Activated T-cell treated with anti-CD3 and anti-CD28 coated beads for 1 hour (primary cell): ENCODE measurements at places on chromosomes 3 and 15.

DNA sequence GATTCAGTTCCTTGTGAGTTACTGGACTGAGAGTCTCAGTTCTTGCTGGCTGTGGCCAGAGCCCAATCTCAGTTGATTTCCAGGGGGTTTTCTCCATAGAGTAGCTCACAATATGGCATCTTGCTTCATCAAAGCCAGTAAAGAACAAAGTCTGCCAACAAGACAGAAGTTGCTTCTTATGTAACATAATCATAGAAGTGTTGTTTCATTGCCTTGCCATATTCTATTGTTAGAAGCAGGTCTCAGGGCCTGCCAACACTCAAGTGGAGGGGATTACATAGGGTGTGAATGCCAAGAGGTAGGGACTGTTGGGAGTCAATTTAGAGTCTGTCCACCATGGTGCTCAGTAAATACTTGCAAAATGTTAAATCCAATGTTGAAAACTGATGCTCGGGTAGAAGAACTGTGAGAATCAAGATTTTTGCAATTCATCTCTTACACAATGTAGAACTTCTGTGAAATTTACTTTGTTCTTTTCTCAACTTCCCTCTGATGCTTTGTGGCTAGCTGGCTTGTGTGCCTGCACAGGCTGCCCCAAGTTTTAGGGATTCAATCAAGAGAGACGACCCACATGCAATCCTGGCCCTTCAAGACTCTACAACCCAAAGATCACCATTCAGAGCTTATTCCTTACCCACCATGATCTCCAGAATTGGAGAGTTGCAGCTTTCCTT lies 13.3 kb upstream of the PXYLP1 start:
- no peak for DNase-seq

DNA sequence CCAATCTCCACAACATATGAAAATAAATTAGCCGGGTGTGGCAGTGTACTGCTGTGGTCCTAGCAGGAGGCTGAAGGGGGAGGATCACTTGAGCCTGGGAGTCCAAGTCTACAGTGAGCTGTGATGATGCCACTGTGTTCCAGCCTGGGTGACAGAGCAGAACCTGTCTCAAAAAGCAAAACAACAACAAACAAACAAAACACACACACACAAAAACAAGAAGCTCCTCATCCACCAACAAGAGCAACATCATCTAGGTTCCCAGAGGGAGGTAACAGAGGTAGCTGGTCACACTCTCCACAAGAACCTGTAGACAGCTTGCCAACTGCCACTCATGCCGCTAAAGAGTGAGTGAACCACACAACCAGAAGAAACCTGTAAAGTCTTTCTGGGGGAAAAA lies 34.8 kb downstream of the PTPN9 start:
- no peak for DNase-seq

DNA sequence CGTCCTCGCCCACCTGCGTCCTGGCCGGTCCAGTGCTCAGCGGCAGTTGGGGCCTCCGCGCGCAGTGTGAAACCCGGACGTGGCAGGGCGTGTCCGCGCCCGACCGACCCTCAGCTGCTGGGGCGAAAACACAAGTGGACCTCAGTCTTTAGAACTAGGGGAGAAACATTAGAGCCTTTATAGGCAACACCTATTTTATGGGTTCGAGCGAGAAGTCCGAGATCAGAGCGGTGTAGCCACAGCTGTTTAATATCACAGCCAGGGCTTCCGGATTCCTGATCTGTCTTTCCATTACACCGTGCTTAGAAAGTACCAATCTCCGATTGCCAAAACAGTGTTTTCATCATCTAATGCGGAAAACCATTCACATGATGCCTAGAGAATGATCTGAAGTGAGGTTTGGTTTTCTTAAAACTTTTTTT lies 506 bp downstream of the RAD51 start:
- DNase-seq = no peak

DNA sequence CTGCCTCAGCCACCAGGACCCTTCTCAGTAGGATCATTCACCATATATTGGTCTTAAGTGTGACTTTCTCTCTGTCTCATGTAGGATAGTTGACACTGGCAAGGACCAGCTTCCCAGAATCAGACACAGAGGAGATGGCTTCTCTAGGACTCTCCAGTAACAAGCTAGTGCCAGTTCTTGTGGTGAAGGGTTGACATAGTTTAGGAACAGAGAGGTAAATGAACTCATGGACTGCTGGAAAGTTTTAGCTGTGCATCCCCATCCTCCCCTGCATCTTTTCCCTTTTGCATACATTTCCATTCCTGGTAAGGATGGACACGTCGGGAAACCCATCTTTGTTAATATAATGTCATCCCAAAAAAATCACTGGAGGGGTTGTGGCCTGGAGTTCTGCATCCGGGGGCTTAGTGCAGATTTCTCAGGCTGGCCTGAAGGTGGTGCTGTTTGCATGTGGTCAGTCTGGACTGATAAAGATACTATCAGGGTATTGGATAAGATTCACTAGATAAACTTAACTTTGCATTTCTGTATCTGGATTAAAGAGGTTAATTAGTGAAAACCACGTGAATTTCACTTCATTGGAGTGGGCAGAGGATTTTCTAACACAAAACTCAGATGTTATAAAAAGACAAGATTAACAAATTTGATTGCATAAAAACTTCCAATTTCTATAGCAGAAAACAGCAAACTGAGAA lies 110.8 kb downstream of the TBC1D2B start:
- peak; percentile 37 for DNase-seq

DNA sequence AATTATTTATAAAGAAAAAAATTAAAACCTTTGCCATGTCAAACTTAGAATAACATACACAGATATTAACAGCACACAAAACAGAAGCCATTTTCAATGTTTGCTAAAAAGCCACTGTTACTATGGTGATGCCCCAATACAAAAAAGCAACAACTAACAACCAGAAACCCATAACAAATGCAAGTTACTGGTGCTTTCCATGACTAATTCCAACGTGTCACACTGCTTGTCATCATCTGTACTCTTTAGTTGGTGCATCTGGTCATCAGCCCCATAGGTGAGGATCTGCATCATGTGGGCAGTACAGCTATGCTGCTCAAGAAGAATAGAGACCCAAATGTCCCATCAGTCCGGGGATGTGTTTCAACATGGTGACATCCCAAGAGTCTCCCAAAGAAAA lies 52.8 kb downstream of the ATP8B4 start:
- no peak for DNase-seq

DNA sequence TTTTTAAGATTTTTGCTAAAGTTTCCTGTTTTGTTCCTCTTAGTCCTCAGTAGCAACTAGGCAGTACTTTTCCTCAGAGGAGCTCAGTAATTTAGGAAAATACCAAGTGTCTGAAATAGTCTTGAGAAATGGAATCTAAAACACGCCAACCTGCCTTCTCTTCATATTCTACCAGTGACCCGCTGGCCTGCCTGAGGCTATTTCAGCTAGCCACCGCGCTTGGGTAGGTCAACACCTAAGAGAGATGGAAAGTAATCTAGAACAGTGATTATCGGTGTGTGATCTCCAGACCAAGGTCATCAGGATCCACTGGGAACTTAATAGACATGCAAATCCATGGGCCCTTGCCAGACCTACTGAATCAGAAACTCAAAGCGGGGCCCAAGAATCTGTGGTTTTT lies 7.5 kb downstream of the LCTL start:
- DNase-seq = no peak

- no peak for DNase-seq
Observed at GRCh38 chr3:152977366-152977765, 142.4 kb downstream of the P2RY1 start.

DNA sequence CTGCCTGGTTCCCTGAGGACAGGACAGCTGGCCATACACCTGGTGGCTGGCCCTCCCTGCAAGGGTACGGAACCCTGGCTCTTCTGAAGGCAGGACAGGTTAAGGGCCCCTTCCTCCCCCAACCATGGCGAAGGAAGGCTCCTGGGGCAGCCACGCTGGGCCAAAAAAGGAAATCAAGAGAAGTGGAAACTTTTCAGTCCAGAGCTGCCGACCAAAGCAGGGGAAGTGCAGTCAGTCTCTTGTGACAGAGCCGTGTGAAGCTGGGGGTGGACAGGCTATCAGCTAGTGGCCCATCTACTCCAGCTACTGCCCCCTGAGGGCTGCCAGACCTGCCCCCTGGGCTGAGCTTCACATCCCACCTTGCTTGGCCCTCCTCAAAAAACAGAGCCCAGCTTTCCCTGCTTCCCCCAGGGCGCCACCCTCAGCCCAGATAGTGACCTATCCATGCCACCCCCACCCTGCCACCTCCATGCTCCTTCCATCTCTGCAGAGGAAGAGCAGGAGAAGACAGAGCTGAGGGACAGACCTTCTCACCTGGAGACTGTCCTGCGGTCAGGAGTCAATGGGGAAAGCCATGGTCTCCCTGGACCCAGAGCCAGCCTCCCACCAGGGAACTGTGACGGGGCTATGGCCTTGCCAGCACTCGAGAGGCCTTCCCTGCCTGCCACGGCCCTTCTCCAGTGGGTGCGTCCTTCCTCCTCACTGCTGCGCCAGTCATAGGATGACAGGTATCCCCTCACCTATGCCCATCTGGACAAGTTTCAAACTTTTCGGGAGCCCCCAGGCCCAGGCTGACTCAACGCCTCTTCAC lies 4.6 kb downstream of the SEMA7A start:
- no peak for DNase-seq

DNA sequence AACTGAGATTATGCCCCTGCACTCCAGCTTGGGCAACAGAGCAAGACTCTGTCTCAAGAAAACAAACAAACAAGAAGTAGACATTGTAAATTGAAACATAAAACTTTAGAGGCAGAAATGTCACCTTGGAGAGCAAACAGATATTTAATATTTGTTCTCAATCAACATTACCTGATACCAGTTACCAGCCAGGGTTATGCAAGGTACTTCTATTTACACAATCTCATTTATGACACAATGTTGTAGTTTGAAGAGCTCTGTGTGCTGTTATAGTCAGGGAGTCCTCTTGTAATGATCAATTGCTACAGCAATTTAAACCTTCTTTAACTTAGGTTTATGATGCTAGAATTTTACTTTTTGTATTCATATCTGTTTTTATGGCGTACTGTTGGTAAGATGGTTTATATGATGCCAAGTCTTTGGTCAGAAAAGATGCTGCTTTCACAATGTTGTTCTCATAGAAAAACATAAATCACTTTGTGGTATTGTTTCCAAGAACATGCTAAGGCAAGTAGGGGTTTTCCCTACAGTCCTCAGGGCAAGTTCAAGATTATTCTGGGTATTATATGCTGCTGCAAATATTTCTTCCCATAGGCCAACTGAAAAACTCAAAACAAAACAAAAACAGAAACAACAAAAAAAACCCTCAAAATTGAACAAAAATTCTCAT lies 173.5 kb downstream of the TNIK start:
- DNase-seq = no peak

GRCh38 chr3:128950223-128950938 lies 43.5 kb downstream of the CFAP92 start:
- DNase-seq = no peak

DNA sequence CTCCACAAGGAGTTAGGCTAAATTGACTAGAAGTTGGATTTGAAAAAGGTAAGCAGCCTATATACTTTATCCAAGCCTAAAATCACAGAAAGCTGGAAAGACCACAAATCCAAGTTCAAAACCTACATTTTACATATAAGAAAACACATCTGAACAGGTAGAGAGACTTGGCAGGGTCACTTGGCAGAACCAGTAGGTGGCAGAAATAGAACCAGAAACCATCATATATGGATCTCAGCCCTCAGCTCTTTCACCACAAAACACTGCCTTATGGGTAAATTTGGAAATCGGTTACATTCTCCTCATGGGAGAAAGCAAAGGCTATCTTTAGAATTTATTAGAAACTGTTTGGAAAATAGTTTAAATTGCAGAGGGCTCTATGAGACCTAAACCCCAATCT lies 44.2 kb downstream of the MKRN2 start:
- no peak for DNase-seq

DNA sequence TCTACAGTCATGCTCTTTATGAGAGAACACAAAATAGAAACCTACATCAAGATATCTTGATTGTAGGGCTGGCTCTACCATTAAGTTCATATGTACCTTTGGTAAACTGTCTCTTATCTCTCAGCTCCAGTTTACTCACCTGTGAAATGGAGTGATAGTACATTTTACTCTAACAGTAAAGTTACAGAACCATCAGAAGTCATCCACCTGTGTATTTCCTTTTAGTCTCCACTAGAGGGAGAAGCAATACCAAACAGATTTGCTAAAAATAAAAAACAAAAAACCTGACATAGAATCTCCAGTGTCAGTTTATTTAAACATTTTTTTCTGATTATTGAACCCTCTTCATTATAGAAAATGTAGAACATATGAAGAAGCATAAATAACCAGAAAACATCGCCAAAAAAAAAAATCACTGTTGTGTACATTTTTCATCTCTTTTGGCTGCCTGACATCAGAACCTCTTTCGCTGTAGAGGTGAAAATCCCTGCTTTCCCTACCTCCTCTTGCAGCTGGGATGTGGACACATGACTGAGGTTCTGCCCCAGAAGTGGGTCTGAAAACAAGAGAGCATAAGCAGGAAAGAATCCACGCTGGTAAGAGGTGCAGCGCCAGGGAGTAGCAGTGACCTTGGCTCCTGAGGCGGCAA lies 48.7 kb upstream of the WDR72 start:
- DNase-seq = no peak

DNA sequence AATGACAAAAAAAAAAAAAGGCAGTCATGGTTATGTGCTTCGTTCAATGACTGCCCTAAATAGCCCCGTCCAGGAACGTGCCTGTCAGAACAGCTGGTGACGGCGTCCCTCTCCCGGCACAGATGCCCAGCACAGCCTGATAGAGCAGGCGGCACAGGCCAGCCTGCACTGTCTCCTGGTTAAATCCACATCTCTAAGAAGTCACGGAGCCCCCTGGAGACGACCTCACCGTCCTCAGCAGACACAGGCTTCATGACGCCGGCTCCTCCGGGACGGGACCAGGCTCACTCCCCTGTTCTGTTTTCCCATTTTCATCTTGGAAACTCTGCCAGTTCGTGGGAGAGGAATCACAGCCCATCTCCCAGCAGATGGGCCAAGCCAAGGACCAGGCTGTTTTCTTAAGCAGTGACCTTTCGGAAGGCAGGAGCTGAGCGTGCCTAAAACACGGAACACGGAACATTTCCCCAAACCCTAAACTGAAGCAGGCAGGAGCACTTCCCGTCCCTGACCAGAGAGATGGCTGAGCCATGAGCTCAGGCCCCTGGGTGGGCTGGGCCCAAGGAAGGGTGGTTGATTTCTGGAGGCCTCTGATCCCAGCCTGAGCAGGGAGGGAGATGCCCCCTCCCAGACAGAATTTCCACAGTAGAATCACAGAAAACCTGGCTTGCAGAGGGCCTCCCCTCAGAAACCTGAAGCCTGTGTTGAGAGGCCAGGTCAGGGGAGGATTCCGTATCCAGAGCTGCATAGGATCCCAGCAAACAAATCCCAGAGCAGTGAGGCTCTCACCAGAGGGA lies 35.9 kb downstream of the ADCY5 start:
- DNase-seq = no peak

DNA sequence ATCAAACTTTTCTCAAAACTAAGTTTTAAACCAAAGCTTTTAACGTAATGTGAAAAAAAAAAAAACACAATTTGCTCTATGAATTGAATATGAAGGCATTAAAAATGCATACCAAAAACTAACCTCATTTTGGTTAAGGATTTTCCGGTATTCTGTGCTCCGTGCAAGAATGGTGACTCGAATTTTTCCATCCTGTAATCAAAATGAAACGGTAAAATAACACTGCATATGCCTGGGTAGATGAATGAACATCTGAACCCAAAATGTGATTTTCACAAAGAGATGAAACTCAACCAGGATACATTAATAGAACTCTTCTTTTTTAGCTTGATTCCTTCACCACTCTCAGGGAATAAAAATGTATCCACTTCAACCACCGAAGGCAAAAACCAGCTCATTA lies 26.2 kb downstream of the EOGT start:
- no peak for DNase-seq

- peak; percentile 19 for DNase-seq
Observed at GRCh38 chr3:57556459-57557084, 498 bp downstream of the PDE12 start.

- no peak for DNase-seq
Observed at GRCh38 chr15:80769829-80770705, 9.1 kb upstream of the CEMIP start.
